Stimulated activated CD8-positive, alpha-beta memory T cell treated with anti-CD3 and anti-CD28 coated beads, Interleukin-12 subunit alpha, Interleukin-12 subunit beta, amount 100 ng/mL, for 1 hour (primary cell): ENCODE measurements at places on chromosomes 6 and 20.

DNA sequence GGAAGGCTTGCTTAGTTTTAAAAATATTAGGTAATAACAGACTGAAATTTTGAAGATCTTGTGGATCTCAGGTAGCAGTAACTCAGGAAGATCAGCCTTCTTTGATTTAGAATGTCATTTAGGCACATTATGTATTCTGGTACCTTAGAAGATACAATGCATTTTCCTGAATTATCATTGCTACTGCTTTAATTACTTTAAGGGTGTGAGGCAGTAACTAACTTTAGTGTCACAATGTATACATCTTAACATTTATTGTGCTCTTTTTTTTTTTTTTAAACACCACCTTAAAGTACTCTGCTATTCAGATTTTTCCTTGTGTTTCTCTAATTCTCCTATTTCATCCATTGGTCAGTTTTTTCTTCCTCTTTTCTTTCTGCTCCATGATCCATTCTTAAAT lies 13.3 kb downstream of the MAPK14 start:
- no peak for DNase-seq

DNA sequence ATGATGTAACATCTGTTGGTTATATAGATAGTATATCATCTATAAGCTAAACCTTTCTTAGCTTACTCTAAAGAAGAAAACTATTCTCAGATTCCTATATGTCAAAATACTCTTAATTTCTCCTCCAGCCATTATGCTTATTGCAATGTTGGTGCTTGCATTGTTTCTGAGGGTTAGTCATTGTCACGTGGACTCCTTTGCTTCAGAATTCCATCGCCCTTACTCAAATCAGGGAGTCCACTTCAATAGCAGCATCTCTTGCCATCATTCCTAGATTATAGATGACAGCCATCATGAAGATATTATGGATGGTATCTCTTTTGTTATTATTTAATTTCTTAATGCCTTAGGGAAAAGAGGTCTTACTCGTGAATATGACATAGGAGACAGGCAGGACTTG lies 776.1 kb downstream of the TENT5A start:
- DNase-seq: no peak

GRCh38 chr20:37989601-37990295 lies 43.5 kb downstream of the TTI1 start:
- no peak for DNase-seq

- DNase-seq: no peak
These were observed 382.5 kb downstream of the EPHA7 start for GRCh38 chr6:93036835-93037234.

- DNase-seq: no peak
These were observed 138.4 kb upstream of the TOP1 start for GRCh38 chr20:40890181-40890580.

GRCh38 chr6:91166271-91167046 lies 579.6 kb upstream of the MAP3K7 start:
- no peak for DNase-seq

DNA sequence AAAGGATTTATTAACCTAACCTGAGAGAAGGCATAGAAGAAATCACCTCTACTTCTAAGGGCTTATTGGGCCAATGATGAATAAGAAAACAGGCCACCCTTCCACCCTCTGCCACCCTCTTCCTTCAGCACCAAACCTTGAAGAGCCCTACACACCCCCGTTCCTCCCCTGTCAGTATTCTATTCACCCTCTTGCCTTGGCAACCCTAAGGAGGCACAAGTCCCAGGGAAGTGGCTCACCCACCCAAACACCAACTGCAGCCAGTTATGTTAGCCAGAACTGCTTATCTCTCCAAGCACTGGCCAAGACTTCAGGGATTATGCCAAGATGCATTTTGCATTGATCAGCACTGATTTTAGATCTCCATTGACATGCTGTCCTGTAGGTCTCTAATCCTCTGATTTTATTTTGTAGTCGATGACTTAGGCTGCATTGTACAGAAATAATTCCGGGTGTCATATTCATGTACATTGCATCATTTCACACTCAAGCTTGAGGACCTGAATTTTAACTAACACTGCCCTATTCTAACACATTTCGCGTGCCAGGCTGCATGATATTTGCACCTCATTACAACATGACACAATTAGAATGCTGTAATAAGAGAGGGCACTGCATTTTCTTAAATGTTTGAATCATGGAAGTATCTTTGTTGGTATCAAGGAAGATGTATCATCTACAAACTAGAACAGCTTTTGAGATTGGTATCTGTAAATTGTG lies 15.7 kb downstream of the CNKSR3 start:
- DNase-seq: no peak

DNA sequence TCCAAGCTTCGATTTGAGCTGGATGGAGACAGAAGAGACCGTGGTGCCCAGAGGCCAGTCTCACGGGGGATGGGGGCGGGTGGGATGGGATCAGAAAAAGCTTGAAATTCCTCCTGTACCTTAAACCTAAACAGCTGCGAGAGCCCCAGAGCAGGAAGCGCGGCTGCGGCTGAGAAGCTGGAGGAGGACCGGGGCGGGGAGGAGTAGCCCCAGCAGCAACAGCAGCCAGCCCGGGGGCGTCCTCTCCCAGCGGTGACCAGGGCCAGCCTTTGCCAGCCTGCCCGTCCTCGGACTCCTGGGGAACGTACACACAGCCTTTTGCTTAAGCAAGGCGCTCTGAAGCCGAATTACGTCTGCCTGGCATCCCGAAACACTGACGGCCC lies 17.4 kb upstream of the PRDM13 start:
- DNase-seq: no peak

DNA sequence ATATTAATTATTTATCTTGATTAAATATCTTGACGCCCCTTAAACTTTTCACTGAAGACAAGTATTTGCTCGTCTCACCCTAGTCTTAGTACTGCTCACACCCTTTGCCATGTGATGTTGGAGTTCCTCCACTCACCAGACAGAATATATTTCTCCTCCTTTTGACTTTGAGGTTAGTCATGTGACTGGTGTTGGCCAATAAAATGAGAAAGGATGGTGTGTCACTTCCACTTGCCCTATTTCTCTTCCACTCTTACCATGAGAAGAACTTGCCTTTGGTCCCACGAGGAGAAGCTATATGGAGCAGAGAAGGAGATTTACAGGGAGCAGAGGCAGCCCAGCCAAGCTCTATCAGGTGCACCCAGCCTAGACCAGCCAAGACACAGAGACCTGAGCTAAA lies 64.9 kb upstream of the TAB2 start:
- DNase-seq: no peak

- DNase-seq: no peak
These were observed 117.0 kb upstream of the ASCC3 start for GRCh38 chr6:100998111-100998510.

GRCh38 chr6:168448243-168448855 lies 7.4 kb downstream of the SMOC2 start:
- no peak for DNase-seq

DNA sequence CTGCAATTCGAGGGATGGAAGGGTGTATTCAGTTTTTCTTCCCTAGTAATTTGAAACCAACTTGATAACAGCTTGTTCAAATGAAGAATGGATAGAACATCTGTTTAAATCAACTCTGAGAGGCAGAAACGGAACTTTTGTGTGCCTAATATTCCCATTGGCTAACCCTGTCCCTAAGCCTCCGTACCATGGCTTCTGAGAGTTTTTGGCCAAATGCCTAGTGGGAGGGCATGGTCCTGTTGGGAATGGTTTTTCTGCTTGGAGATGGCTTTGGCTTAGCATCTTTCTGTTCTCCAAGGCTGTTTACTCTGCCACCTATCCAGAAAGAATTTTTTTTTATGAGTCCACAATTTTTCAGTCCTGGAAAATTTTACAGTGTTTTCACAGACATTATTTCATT lies 126.7 kb upstream of the MLIP start:
- DNase-seq: no peak

DNA sequence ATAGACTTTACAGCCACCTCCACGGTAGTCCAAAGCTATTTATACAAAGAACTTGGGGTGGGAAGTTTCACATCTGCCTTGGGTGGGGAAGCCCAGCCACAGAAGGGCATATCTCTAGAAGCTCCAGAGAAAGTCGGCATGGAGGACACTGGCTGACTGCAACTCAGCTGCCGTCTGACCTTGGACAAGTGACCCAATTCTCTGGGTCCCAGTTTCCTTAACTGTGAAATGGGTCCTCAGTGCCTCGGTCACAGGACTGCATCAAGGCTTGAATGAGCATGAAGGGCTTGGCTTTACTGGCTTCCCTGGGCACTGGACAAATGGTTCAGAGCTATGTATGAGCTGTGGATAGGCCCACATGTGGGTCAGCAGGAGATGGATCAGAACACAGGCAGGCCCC lies 58.6 kb downstream of the NOL4L start:
- DNase-seq: no peak

- DNase-seq: no peak
These were observed 114.0 kb downstream of the BFSP1 start for GRCh38 chr20:17417225-17417624.

GRCh38 chr6:19086480-19086879 lies 699.3 kb downstream of the RNF144B start:
- DNase-seq: no peak

DNA sequence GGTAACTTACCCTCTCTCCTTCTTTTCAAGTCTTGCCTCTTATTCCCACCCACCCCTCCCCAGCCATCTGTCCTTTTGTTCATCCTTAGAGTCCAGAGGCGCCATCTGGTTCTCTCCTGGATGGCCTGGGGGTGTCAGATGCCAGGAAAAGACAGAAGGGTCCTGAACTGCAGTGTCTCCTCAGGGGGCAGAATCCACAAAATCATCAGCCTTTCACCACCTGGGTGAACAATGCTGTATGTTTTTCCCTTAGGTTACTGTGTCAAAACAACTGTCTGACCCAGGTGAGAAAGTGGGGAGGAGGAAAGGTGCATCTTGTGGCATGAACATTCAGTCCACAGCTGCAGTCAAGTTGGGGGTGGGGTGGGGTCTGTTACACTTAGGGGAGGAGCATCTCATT lies 47.9 kb upstream of the FYN start:
- no peak for DNase-seq

DNA sequence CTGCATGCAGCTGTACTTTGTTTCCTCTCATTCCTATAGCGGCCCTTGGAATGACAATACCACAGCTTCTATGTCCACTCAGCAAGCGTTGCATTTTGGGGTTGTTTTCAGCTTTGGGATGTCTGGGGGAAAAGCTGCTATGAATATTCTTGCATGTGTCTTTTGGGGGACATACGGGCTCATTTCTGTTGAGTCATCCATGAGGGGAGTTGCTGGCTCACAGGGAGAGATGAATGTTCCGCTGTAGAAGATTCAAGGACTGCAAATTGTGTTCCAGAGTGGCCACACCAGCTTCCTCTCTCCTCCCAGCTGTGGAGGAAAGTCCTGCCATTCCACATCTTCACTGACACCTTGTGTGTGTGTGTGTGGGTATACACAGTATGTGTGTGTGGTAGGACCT lies 43.3 kb downstream of the TGM2 start:
- DNase-seq: no peak

DNA sequence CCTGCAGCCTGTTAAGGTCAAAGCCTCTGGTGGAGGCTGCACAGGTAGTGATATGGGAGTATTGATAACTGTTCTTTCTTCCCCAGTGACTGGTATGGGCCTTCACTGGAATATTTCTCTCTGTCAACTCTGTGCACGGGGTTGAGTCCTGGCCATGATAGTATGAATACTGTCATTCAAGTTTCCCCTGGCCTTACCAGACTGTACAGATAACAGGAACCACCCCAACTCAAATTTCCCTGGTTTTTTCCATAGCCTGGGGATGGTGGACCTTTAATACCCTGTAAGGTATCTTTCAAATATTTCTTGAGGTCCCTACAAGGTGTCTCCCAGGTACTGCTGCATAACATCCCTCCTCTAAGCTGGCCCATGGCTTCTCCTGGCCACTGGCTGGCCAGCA lies 51.4 kb upstream of the TNFAIP3 start:
- DNase-seq: no peak

- no peak for DNase-seq
These were observed 1077.6 kb upstream of the MAP3K7 start for GRCh38 chr6:91664327-91664959.

GRCh38 chr6:25590986-25591385 lies 61.0 kb upstream of the SCGN start:
- DNase-seq: no peak

- no peak for DNase-seq
These were observed 70.6 kb upstream of the E2F3 start for GRCh38 chr6:20331042-20331441.

DNA sequence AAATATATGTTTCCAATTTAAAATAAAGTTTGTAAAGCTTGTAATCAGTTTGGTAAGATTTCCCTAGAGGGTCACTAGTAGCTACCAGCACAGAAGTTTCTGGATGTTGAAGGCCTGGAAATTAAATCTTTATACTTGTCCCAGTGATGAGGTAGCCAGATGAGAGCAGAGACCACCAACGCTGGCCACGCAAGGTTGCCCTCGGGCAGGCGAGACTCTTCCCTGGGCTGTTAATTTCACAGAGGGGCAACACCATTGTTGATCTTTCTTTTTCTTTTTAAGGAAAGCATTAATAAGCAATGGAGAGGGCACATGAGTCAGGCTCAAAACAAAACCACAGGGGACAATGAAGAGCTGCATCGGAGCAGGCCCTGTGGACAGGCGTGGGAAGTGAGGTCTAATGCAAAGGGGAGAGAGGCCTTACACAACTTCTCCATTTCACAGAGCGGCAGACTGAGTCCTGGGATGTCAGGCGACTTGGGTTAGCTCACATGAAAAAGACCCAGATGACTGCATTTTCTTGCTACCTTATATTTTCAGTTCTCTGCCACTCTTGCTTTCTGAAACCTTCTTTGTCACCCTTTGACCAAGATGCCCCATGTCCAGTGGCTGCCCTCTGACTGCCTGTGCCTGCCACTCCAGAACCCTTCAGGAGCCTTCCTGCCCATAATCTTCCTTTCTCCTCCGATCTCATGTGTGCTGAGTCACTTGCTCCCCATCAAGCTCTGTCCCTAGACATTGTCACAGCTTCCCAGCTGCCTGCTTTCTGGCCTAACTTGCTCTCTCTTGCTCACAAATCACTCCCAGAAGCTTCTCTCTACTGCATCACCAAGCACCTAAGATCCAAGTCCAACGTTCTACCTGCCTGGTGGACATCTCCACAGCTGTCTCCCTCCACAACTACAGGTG lies 107.7 kb upstream of the CDYL start:
- DNase-seq: no peak

GRCh38 chr6:131979515-131980337 lies 28.6 kb upstream of the CCN2 start:
- DNase-seq: no peak

- no peak for DNase-seq
These were observed 65.4 kb upstream of the AKIRIN2 start for GRCh38 chr6:87767478-87767877.

- no peak for DNase-seq
These were observed 3.6 kb downstream of the ARMH2 start for GRCh38 chr6:24795106-24795505.
